ENCODE measurements at places on chromosomes 2 and 18.
A peak's percentile ranks its signal among the peaks of the same experiment; 100 is the strongest.

GRCh38 chr2:132547090-132547687, 122.8 kb downstream of the LYPD1 start:
- DNase-seq = peak; percentile 92

GRCh38 chr2:127735044-127735443, 33.7 kb downstream of the SFT2D3 start:
- no peak for DNase-seq

- DNase-seq = no peak
Measured at GRCh38 chr18:13247506-13247905, 28.9 kb downstream of the LDLRAD4 start.

DNA sequence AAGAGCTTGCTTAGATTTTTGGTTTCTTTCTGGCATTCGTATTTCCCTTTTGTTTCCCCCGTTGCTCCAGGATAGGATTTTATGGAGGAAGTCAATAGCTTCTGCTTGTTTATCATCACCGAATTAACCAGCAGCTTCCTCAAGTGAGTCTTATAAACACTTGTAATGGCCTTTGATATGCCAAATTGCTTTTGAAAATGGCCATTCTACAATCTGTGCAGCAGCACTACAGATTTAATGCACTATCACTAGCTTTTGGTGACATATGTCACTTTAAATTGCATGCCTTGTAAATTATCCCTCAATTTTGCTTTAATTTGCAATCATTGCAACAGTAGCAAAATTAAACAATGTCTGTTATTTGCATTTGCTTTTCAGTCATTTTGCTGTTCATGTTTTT, 774.7 kb downstream of the METTL4 start:
- no peak for DNase-seq

- no peak for DNase-seq
Measured at GRCh38 chr2:42450136-42450535, 43.6 kb downstream of the KCNG3 start.

DNA sequence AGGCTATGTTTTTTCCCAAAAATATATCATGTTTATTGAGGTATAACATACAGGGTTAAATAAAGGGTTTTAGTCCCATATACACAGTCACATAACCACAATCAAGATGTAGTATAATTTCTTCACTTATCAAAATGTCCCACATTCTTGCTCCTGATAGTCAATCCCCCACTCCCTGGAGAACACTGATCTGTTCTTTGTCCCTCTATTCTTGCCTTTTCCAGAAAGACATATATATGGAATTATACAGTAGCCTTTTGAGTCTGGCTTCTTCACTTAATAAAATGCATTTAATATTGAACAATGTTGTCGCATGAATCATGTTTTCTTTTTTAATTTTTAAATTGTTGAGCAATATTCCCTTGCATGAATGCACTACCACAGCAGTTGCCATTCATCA, 1059.7 kb downstream of the TSN start:
- DNase-seq = no peak

GRCh38 chr18:50665519-50665918, 105.6 kb downstream of the MAPK4 start:
- no peak for DNase-seq

- no peak for DNase-seq
Measured at GRCh38 chr2:175181877-175182308, 383 bp upstream of the ATP5MC3 start.

DNA sequence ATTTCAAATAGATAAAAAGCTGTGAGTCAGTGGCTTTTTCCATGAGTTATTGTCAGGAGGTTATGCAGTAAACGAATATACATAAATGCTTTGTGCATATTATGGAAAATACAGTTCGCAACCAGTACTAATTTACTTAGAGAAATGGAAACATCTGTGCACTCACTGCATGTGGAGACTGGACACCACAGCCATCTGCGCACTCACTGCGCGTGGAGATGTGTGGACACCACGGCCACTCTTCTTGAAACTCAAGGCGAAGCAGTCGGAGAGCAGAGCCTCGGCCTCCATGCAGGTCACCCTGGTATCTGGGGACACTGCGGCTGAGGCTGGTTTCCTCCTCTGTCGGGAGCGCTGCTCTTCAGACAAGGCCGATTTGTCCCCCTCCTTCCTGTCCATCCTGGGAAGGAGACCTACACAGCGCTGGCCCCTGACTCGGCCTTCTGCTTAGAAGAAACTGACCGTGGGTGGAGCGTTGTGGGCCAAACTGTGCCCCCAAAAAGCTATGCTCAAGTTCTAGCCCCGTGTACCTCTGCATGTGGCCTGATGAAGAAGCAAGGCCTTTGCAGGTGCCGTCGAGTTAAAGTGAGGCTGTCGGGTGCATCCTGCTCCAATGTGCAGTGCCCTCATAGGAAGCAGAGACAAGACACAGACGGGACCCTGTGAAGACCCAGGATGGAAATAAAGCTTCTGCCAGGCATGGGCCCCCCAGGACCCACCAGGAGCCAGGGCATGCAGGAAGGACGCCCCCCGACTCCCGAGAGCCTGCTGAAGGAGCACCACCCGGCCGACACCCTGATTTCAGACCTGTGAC, 88.0 kb downstream of the TPO start:
- DNase-seq = no peak

DNA sequence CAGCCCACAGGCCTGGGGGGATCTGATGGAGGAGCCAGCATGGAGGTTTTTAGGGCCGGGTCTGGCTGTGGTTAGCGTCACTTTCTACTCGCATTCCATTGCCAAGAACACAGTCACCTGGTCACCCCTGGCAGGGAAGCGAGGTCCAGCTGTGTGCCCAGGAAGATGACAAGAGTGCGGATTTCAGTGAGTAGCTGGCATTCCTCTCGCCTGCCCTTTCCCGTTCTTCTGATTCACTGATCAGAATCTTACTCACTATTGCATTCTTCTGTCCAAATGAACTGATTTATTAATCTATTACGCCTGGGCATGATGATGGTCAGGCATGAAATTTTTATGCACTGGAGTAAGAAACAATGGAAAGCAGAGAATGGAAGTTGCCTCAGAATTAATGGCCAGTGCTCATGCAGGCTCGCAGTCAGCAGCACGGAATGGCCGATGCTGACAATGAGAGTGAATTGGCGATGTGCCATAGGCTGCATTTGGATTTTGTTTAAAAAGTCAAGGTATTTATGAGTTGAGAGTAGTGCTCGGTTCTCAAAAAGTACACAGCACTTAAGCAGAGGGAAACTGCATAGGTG, 76.4 kb upstream of the MGAT5 start:
- no peak for DNase-seq

- peak; percentile 89 for DNase-seq
Measured at GRCh38 chr2:126655500-126656430, at the start of gene GYPC. Gene GYPC, plus strand, starts transcription at chr2:126656158. Its CDS starts 106 bp downstream, at chr2:126656264.

DNA sequence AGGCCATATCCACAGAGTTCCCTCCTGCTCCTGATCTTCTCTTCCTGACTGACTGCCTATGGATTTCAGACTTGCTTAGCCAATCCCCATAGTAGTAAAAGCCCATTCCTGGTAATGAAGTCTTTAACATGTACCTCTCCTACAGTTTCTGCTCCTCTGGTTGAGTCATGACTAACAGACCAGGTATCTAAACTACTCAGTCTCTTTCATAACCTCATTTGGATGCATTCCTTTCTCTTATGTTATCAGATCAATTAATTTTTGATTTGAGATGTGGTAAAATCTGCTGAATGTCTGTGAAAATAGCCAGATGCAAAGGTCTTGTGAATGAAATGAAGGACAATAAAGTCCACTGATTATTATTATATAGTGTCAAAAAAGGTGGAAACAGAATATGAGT, 198.0 kb downstream of the NBAS start:
- DNase-seq = peak; percentile 46

DNA sequence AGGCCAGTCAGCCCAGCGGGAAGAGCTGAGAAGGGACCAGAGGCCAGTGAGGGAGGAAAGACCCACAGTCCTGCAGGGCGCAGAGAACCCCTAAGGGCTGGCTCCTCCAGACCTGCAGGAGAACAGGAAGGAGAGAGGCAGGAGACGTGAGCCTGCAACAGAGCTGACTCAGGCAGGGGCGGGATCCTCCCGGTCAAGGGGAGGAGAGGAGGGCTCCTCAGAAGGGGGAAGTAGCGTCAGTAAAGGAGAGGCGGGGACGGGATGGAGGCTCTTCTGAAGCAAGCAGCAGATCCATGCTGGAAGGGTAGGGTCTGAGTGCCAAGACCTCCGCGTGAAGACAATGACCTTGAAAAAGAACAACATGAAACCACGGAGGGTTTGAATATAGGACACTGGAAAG, 50.8 kb downstream of the TRABD2A start:
- DNase-seq = no peak

DNA sequence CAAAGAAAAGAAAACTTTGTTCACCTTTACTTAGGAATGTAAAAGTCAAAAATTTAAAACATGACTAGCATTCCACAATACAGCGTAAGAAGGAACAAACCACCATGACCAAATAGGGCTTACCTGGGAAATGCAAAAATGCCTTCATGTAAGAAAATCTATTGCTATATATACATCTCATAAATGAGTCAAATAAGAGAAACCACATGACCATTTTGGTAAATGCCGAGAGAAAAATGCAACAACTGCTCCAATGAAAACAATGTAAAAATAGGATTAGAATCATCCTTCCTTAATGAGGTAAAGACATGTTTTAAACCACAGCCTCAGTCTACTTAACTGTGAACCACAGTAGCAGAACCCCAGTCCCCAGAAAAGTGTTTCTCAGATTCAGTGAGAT, 49.4 kb downstream of the TGOLN2 start:
- peak; percentile 69 for DNase-seq

- no peak for DNase-seq
Measured at GRCh38 chr18:49685231-49685942, 123.5 kb downstream of the LIPG start.

DNA sequence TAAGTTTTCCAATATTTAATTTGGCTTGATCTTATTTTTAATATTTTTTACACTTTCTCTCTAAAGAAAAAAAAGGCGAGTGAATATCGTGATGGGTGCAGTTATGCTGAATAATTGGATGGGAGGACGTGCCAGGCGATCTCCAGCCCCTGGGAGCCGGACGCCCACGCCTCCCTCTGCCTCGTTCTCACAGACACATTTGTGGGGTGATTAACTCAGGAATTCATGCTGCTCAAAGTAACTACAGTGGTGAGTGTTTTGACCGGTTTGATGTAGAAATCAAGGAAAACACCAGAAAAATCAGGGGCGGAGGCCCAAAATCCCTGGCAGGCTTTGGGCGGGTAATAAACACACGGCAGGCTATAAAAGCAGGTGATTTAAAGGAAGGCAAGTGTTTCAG, 736.8 kb upstream of the SALL3 start:
- no peak for DNase-seq

GRCh38 chr2:188042412-188042811, 249.3 kb upstream of the GULP1 start:
- peak; percentile 44 for DNase-seq

- no peak for DNase-seq
Measured at GRCh38 chr2:63522950-63523349, 65.3 kb downstream of the WDPCP start.

GRCh38 chr2:128424406-128425171, 105.9 kb upstream of the HS6ST1 start:
- DNase-seq = peak; percentile 6

DNA sequence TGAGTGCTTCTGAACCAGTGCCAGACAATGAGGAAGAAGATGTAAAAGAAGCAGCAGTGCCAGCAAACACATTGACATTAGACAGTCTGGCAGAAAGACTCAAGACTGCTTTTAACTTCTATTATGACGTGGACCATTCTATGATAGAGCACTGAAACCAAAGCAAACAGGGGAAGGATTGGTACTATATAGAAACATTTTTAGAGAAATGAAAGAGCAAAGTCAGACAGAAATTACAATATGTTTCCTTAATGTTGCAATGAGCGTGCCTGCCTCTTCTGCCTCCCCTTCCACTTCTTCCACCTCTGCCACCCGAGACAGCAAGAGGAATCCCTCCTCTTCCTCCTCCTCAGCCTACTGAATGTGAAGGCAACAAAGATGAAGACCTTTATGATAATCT, 39.7 kb downstream of the DHX57 start:
- DNase-seq = no peak

DNA sequence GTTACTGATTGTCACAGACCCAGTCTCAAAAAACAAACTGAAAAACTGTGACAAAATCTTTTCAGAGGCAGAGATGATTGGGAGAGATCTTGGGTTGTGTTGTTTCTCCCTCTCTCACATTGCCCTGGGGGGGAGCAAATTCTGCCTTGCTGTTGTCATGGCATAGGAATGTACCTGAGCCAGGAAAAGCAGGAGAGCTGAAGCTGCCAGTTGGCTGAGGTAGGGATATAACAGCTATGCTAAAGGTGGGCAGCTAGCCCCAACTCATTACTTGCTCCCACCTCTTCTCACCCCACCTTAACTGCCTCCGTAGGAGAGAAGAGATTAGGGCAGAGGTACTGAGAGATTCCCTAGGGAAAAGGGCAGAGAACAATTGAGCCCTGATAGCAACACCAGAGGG, 299.3 kb downstream of the OSR1 start:
- DNase-seq = no peak

GRCh38 chr2:111662039-111662770, 221.8 kb downstream of the ANAPC1 start:
- peak; percentile 60 for DNase-seq

DNA sequence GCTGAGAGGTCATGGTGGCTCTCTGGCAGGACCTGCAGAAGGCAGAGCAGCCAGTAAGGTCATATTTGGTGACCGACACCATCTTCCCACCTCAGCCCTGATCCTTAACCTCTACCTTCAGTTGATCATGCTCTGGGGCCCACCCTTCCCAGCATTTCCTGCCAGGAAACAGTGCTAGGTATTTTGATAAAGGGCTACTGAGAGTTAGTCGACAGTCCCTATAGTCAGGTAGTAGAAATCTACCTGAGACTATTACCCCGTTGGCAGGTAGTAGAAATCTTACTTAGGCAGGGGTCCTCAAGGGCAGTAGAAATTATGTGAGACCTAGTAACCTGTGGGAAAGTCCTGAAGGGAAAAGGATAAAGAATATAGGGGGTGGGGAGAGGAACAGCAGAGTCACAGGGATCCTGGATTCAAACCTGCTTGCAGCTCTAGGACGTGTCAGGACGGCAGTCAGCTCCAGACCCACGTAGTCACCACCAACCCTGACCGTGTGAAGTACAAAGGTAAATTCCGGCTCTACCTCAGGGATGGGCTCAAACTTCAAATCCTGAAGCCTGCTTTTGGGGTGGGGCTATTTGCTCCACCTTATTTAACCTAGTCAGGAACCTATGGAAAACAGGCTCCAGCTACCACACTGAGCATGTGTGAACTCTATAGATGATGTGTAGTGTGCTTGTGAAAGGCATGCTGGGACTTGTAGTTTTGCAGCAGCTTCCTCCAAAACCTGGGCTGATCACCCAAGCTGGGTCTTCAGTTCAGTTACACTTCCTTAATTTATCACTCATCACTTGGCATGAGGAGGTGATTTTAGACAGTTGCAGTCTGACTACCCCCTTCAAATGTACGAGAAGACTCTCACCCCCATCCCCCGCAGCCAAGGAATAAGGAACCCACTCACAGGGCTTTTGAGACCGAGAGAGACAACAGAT, at the start of gene DQX1:
DQX1 (minus strand) TSS at position 515 of the 932 bp plus-strand sequence; CDS start at position 13, 502 bp downstream.
- DNase-seq = no peak
